ENCODE measurements at places on chromosomes 13 and 19.

DNA sequence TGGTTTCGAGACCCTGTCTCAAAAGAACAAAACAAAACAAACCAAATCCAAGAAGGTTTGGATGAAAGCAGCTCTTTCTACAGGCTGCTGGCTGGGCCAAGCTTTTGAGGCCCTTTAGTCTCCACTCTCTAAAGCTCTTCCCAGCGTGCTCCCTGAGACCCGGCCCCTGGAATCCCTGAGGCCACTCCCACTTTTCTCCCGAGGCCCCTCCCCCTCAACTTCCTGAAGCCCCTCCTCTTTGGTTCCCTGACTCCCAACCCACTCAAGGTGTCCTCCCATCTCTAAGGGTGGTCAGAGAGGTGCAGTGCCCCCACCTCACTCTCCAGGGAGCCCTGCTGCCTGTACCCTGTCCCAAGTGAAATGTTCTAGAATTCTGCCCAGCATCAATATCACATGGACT, 10.6 kb downstream of the ERICH6B start:
- DNase-seq: no peak

- DNase-seq: no peak
Measured at GRCh38 chr13:22505489-22505888, 675.3 kb upstream of the SGCG start.

GRCh38 chr13:97125810-97126738, 96.1 kb upstream of the MBNL2 start:
- DNase-seq: no peak

DNA sequence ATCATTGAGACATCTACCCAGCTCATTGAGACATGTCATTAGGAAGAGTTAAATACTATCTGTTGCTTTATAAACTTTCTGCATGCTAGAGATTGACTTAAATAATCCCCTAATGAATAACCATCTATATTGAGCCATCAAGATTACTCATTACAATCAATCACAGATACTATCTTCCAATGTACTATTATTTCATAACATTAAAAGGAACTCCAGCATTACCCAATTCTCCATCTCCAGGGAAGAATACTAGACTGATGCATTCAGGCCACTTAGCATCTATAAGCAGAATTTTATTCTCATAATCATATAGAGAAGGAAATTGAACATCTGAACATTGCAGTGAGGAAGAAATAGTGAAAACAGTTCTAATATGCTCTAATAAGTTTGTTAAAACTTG, 8.0 kb downstream of the EPSTI1 start:
- DNase-seq: no peak

DNA sequence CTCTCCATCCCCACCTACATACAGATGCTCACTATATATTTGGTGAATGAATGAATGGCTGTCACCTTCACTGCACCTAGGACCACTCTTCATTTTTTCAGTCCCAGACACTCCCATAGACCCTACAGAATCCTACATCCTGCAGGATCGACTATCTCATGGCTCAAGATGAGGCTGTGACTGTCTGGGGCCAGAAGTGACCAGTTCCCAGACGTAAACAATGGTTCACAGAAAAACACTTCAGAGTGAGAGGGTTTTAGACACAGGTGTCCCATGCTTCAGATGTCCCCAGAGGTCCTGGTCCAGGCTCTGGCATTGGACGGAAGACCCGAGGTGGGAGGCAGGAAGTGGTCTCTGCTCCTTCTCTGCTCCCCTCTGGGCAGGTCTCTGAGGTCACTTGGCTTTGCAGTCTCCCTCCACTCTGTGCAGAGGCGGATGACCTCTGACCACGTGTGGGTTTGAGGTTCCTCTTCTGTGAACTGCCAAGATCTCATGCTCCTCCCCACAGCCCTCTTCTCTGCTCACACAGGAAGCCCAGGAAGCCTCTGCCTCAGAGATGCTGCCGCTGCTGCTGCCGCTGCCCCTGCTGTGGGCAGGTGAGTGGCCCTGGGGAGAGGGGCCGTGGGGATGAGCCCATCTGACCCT, 24.9 kb downstream of the SIGLEC7 start:
- DNase-seq: no peak

GRCh38 chr13:53050151-53050550, 21.5 kb downstream of the OLFM4 start:
- no peak for DNase-seq

GRCh38 chr19:2574971-2575630, 99.2 kb downstream of the GADD45B start:
- DNase-seq: no peak

- DNase-seq: no peak
Measured at GRCh38 chr13:79194272-79194671, 211.8 kb downstream of the RBM26 start.

- DNase-seq: no peak
Measured at GRCh38 chr13:93690139-93690538, 463.5 kb downstream of the GPC6 start.

GRCh38 chr19:15282311-15282705, 50.0 kb downstream of the BRD4 start:
- DNase-seq: no peak

GRCh38 chr13:73810647-73811046, 323.6 kb downstream of the KLF12 start:
- no peak for DNase-seq

- no peak for DNase-seq
Measured at GRCh38 chr19:23415034-23415433, 19.8 kb upstream of the ZNF91 start.

DNA sequence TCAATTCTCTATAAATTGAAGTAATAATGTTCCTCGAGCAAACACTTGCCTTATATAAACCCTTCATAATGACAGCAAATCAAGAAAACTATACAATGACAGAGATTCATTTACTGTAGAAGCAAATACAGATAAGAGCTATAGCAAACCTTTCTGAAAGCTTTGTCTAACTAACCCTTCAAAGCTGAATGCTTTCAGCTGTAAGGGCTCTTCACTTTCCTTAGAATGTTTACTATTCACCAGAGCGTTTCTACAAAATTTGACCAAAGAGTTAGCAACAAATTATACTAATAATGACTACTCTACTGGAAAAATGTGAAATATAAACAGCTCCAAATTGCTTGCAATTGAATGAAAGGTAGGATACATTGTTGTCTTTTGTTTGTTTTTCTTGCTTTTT, 218.1 kb downstream of the SLITRK5 start:
- DNase-seq: no peak

- DNase-seq: no peak
Measured at GRCh38 chr19:41462497-41462896, 19.5 kb downstream of the ERICH4 start.

DNA sequence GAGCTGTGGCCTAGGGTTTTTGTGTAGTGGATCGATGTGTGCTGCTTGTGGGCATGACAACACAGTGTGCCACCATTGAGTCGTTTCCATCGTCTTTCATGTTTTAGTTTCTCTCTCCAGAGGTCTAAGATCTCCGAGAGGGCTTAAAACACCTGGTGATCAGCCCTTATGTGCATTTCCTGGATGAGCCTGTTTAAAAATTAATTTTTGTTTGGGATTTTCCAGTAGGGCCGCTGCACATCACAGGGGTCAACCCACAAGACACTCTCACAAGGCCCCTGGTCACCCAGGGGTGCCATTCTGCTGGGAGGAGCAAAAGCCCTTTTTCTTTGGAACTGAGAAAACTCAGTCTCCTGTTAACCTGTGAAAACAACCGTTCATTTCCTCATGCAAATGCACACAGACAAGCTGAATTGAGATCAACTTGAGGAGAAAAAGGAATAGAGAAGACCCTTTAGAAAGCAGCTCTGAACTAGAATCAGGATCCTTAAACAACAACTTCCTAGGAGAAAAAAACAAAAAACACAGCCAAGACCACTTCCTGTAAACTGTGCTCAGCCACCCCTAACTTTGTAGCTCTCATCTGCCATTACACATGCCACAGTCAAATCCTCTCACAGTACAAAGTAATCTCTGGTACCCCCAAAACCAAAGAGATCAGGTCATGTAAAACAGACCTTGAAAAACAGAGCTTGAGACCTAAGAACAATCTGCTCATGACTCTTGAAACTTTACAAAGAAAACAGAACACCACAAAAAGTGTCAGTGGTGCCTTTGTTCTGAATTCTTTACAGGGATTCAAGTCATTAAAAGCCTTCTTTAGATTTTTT, 8.3 kb upstream of the MTRF1 start:
- no peak for DNase-seq

GRCh38 chr13:79225487-79226232, 180.4 kb downstream of the RBM26 start:
- no peak for DNase-seq

- peak; percentile 64 for DNase-seq
Measured at GRCh38 chr19:45478454-45479238, 10.8 kb downstream of the FOSB start.

DNA sequence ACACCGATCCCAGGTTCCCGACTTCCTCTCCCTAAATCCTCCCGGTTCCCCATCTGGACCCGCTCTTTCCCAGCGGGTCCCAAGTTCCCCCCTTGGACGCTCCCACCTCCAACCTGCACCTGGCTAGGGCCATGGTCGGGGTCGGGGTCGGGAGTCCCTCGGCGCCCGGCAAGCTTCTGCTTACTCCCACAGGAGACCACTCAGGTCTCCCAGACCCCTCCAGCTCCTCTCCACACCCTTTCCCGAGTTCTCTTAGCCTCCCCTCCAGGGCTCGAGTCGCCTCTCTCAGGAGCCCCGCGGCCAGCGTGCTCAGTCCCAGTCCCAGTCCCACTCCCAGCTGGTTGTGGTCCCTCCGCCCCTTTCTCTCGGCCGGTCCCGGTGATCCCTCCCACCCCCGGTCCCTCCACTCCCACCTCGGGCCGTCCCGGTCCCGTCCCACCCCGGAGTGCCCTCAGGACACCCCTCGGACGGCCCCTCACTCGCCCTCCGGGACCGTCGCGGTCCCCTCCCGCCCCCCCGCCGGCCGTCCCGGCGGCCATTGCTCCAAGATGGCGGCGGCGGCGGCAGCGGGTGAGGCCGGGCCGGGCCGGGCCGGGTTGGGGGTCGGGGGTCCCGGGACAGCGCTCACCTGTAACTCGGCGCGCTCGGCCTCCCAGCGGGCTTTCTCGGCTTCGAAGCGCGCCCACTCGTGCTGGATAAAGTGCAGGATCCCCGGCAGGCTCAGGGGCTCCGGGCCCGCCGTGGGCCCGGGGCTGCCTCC, at the start of gene FKRP:
Gene FKRP, plus strand, starts transcription at position 537 of the 760 bp plus-strand sequence. CDS start 9,394 bp downstream, outside the sequence.
- DNase-seq: peak; percentile 12

DNA sequence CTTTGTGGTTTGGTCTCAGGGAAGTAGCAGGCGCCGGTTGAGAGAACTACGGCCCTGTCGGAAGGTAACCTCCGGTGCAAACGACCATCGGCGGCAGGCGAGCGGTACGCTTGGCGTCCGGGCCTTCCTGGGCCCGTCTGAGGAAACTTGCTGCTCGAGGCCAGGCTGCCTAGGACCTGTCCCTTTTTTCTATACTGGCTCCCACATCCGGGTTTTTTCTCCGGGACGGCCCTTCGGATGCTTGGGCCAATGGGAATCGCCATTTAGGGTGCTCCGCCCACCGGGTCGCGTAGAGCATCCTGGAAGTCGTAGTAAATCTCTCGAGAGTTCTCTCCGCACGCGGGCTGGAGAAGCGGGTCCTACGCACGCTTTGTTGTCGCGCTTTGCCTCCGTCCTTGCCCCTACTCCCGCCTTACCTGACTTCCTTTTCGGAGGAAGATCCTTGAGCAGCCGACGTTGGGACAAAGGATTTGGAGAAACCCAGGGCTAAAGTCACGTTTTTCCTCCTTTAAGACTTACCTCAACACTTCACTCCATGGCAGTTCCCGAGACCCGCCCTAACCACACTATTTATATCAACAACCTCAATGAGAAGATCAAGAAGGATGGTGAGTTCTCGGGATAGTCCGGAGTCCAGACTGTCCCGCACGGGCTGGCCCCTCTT, at the start of gene SNRPA:
Gene SNRPA, plus strand, starts transcription at position 330 of the 664 bp plus-strand sequence. Its CDS starts 206 bp downstream, at position 536.
- DNase-seq: peak; percentile 79

GRCh38 chr19:18284712-18285360, 3.4 kb upstream of the JUND start:
- DNase-seq: no peak

DNA sequence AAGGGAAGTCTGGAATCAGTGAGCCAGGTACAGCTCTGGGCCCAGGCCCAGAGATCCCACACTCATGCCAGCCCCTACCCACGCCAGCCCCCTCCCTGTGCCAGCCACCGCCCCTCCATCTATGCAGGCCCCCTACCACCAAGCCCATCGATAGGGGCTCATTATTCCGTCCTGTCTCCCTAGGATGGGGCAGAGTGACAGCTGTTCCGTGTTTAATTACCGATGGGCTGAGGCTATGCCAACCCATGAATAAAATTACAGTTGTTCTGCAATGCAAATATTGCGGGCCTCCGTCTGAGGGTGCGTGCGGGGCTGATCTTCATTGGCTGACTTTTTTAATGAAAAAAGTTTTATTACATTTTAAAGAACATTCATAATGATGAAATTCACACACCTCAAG, 35.6 kb upstream of the PEPD start:
- DNase-seq: no peak

DNA sequence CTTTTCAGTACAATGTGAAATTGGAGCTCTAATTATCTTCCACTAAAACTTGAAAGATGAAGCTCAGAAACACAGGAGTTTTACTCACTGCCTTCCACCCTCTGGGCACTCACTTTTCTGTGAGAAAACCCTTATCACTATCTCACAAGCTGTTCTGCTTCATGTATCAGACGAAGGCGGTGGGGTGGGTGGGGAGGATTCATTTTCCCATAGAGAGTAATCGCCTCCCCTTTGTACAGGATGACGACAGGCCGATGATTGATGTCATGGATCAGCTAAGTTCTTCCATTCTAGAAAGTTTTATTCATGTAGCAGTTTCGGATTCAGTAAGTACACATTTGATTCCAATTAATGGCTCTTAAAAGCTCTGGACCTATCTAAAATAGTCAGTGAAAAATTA, 139.9 kb downstream of the ZAR1L start:
- DNase-seq: no peak

- DNase-seq: no peak
Measured at GRCh38 chr19:43527860-43528622, 1.0 kb upstream of the ETHE1 start.

DNA sequence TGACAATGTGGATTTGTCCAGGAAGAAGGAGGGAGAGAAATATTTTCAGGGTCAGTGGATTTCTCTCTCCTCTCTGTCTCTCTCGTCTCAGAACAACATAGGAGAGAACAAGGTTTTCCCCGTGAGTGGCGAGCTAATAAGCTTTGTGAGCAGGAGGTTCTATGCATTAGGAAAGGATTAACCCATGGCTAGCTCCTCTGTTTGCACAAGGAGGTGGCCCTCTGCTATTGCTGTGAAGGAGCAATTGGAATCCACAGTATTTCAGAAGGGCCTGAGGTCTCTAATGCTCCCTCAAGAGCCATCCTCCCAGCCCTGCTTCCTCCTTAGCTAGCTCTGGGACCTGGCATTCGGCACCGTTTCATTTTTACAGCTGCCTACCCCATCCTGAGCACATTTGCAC, 288.9 kb upstream of the MAB21L1 start:
- DNase-seq: no peak

Measured in activated CD4-positive, CD25-positive, alpha-beta regulatory T cell (primary cell).